Chondrocyte (in vitro differentiated cells): ENCODE measurements at places on chromosomes 1 and 21. TPM values are rescaled to one million over a fixed set of nuclear protein-coding genes. Genes with fewer than 3 reads are reported as not detected.

DNA sequence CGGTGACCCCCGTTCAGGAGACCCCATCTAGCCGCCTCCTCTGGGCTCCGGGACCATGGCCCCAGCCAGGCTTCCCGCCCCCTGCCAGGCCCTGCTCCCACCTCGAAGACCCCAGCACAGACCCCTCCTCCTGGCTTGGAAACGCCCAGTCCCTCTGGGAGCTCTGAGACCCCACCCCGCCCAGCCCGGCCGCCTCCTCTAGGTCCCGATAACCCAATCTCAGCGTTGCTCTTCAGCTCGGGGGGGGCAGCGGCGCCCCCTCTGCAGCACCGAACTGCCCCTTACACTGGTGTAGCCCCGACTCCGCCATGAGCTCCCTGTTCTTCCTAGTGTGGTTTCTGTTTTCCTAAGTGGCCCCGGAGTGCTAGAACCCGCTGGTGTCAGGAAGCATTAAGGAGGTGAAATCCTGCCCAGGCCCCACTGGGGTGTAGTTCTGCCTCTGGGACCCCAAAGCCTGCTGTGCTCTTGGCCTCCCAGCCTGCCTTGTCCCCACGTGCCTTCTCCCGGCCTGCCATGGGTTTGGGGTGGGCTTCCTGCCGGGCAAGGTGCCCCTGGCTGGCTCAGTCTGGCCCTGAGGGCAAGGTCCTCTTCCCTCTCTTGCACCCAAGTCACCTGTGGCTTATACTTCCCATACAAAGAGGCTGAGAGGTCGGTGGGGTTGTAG is 10.7 kb upstream of the MMEL1 start:
- H3K4me1 ChIP-seq = peaks cover 9% of the 10 kb centered on the region
- H3K4me3 ChIP-seq = peak overlapping the region; percentile 69
- DNase-seq = peak; percentile 69
- H3K27me3 ChIP-seq = no peaks in the 10 kb centered on the region
- no peak overlapping the region for H3K27ac ChIP-seq

The SLC45A3 gene
- 1.6 to 2.9 TPM (median 2.9 TPM) in 3 replicates for total RNA-seq

DNA sequence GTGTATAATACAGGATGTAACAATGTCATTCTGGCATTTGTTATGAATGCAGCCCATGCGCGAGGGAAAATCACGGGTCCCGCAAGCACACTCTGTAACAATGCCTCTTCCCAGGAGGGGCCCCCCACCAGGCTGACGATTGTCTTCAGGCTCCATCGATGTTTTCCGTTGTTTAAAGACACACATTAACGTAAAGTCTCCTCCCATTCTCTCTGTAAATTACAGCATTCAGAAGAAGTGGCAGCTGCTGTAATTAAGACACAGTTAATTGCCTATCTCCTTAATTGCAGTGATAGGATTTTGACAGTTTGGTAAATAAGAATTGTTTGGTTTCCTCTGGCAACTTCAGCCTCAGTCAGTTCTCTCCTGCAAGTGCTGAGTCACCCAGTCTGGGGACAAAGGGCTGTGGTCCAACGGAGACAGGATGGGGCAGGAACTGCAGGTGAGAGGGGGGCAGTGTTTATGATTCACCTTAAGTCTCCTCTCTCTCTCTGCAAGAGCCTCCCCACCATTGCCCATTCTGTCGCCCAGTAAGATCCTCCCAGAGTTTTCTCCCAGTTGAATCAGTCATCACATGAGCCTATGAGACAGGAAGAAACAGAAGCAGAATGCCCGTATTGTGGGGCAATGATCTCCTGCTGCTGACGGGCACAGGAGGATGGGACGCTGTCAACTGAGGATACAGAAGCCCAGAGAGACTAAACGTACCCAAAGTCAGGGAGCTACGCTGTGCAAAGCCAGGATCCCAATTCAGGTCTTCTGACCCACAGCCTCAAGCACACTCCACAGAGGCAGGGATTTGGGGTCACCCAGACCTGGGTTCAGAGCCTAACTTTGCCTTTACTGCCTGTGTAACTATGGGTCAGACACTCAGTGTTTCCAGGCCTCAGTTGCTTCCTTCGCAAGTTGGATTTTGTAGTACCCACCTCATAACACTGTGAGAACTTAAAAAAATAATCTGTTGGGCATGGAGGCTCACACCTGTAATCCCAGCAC is 110.0 kb downstream of the ADSS2 start:
- no peak overlapping the region for H3K27ac ChIP-seq
- H3K36me3 ChIP-seq = no peaks in the 10 kb centered on the region
- peaks cover 7% of the 10 kb centered on the region for H3K4me1 ChIP-seq
- no peaks in the 10 kb centered on the region for H3K27me3 ChIP-seq

The LACTBL1 gene
- total RNA-seq = not detected in 3 replicates

The UBL4B gene
- total RNA-seq = not detected in 3 replicates

DNA sequence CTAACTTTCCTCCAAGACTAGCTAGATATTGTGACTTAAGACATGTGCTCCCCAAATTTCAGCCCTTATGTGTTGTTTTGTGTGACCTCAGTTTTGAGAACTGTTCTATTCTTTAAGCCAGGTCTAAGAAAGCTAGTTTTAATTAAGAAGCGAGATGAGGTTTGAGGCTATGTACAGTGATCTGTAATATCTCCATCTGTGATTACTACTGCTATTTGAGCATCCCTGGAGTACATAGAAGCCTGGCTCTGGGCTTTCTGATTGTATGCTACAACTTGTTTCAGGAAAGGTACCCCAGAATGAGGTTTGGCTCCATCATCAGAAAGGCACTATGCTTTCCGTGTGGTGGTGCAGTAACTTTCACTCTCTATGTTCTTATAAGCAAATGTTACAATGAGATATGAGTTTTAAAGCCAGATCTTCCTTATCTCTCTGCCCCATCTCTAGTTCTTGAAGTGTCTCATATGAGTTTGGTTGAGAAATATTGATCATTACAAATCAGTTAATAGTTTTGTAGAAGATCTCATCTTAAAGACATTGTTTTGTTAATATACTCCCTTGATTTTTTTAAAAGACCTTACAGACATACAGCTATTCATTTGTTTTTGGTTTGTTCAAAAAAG is 605 bp downstream of the RGS4 start:
- no peaks in the 10 kb centered on the region for H3K27me3 ChIP-seq
- peaks cover 8% of the 10 kb centered on the region for H3K36me3 ChIP-seq
- no peak for DNase-seq

GRCh38 chr1:6365047-6365446 is 28.5 kb downstream of the ACOT7 start:
- H3K36me3 ChIP-seq = no peaks in the 10 kb centered on the region
- peaks cover 12% of the 10 kb centered on the region for H3K4me1 ChIP-seq
- H3K4me3 ChIP-seq = no peak overlapping the region
- no peak for DNase-seq

DNA sequence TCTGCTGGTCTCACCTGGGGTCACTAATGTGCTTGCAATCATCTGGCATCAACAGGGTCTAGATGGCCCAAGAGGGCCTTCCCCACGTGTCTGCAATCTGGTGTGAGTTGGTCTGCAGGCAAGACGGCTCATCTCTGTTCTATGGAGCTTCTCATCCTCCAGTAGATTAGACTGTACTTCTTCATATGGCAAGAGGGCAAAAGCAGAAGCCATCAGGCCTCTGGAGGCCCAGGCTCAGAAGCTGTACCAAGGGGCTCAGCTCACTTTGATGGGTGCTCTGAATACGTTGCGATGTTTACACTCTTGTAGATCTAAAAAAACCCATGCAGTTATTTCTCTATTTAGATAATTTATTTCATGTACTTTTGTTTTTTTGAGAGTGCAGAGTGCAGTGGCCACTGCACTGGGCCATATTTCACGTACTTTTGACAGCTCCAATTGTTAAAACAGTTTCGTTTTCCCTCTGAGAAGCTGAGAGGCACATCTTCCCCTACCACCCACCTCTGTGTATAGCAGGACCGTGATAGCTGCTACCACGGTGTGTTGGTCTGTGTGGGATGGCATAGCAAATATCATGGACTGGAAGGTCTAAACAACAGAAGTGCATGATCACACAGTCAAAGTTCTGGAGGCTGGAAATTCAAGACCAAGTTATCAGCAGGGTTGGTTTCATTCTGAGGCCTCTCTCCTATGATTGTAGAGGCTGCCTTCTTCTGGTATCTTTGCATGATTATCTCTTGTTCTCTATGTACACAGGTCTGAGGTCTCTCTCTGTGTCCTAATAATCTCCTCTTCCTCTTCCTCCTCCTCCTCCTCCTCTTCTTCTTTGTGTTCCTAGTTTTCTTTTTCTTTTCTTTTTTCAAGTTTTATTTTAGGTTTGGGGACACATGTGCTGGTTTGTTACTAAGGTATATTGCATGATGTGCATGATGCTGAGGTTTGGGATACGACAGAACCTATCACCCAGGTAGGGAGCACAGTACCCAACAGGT is 17.0 kb downstream of the CITED4 start:
- peaks cover 3% of the 10 kb centered on the region for H3K36me3 ChIP-seq
- H3K27ac ChIP-seq = no peak overlapping the region
- peaks cover 6% of the 10 kb centered on the region for H3K4me1 ChIP-seq
- no peaks in the 10 kb centered on the region for H3K27me3 ChIP-seq
- no peak for DNase-seq

The NHLH1 gene
- 0.17 to 0.18 TPM in 2 of 3 replicates, not detected in the other for total RNA-seq

The BCL2L15 gene
- 0.17 to 0.33 TPM (median 0.17 TPM) in 3 replicates for total RNA-seq

GRCh38 chr1:17874231-17874630 is 119.1 kb downstream of the ACTL8 start:
- H3K36me3 ChIP-seq = no peaks in the 10 kb centered on the region
- peak; percentile 2 for DNase-seq
- H3K4me1 ChIP-seq = peaks cover 26% of the 10 kb centered on the region
- no peak overlapping the region for H3K27ac ChIP-seq
- H3K4me3 ChIP-seq = no peak overlapping the region

The PRAMEF5 gene
- total RNA-seq = not detected in 3 replicates

The DAB1 gene
- 0.12 TPM in 1 of 3 replicates, not detected in the others for total RNA-seq

The BSND gene
- not detected in 3 replicates for total RNA-seq

The RASSF5 gene
- 0.12 to 0.36 TPM (median 0.27 TPM) in 3 replicates for total RNA-seq

The RIPPLY3 gene
- total RNA-seq = 0.21 to 0.37 TPM in 2 of 3 replicates, not detected in the other

DNA sequence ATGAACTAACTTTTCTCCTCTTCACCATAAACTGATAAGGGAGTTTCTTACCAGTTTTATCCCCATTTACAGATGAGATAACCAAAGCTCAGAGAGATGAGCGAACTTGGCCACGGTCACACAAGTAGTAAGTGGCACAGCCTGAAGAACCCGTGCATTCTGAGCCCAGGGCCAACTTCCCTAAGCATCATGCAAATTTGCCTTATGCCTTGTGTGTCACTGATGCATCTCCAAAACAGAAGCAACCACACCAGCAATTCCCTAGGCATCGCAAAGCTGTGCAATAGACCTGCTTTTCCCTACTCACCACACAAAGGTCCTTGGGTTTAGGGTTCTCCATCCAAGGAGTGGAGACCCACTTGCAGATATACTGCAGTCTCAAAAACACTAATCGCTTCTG is 304.5 kb upstream of the KAZN start:
- peaks cover under 1% of the 10 kb centered on the region for H3K27me3 ChIP-seq
- H3K27ac ChIP-seq = no peak overlapping the region
- no peak overlapping the region for H3K4me3 ChIP-seq
- H3K4me1 ChIP-seq = no peaks in the 10 kb centered on the region

The PDPN gene
- total RNA-seq = 1.0 to 1.3 TPM (median 1.1 TPM) in 3 replicates

The DYNLT5 gene
- total RNA-seq = not detected in 3 replicates

The DNALI1 gene
- total RNA-seq = 3.5 to 5.7 TPM (median 3.9 TPM) in 3 replicates

DNA sequence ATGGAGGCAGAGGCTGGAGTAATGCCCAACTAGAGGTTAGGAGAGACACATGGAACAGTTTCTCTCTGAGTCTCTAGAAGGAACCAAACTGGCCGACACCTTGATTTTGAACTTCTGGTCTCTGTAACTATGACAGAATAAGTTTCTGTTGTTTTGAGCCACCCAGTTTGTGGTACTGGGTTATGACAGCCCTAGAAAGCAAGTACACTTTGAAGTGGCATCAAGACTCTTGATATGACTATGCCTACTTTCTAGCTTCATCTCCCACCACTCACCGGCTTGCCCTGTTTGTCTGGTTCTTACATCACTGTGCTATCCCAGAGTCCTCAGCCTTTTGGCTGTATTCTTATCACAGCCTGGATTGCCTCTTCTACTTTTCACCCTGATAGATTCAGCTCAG is 230.3 kb upstream of the USP24 start:
- no peaks in the 10 kb centered on the region for H3K36me3 ChIP-seq
- no peak for DNase-seq
- no peaks in the 10 kb centered on the region for H3K27me3 ChIP-seq

DNA sequence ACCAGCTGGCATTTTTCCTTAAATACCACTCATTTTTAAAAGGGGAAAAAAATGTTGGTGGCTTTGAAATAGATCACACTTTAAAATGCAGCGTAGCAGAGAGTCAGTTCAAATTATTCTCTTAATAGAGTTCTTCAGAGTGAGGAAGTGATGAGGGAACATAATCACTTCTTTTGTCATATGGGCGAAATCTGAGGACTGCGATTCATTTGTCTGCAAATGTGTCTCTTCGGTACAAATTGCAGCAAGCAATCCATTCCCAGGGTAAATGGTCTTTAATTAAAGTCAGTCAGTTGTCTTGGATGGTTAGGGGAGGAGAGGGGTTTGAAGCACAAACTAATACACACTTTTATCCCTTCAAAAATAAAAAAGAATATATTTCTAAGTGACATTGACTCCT is 86.0 kb upstream of the SELENON start:
- H3K4me3 ChIP-seq = no peak overlapping the region
- no peak for DNase-seq
- H3K27ac ChIP-seq = peak overlapping the region; percentile 41
- H3K27me3 ChIP-seq = no peaks in the 10 kb centered on the region

DNA sequence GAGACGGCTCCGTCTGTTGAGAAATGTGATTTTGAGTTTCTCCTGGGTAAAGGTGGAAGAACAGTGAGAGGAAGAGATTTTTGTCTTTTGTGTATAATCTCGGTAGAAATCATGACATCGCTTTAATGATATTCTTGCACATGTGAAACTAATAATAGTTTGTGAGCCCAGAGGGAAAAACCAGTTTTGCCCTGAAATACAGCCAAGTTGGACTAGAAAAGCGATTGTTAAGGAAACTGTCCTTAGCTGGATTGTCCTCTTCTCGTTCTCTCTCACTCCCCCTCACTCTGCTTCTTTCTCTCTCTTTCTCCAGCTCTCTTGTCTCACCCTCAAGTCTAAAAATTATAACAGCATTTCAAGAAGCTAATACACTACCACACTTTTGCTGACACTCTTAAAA is 17.1 kb downstream of the KCNJ6 start:
- DNase-seq = no peak
- no peaks in the 10 kb centered on the region for H3K36me3 ChIP-seq
- peaks cover 10% of the 10 kb centered on the region for H3K4me1 ChIP-seq
- no peak overlapping the region for H3K4me3 ChIP-seq
- H3K27ac ChIP-seq = peak overlapping the region; percentile 23

DNA sequence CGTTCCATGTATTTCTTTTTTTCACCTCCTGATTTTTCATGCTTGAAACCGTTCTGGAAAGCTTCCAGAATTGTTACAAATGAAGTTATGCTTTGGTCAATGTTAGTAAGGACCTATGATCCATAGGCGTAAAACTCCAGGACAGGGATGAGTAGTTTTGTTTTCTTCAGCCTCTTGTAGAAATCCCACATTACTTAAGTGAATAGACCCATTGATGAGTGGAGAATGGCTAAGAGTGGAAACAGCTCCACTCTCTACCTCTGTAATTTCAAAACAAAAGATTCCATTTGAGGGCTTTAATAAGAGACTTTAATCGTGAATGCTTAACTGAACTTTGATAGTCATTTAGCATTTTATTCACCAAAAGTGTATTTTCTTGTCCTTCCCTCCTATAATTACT is 3.0 kb upstream of the TGFB2 start:
- no peaks in the 10 kb centered on the region for H3K27me3 ChIP-seq
- H3K36me3 ChIP-seq = peaks cover 4% of the 10 kb centered on the region
- no peak overlapping the region for H3K4me3 ChIP-seq
- peaks cover 31% of the 10 kb centered on the region for H3K4me1 ChIP-seq
